Neural crest cell (in vitro differentiated cells): ENCODE measurements at places on chromosomes 11 and 22. TPM values are rescaled to one million over a fixed set of nuclear protein-coding genes. Genes with fewer than 3 reads are reported as not detected.

- DNase-seq, result no peak
Observed at GRCh38 chr22:43860126-43860525, 2.2 kb downstream of the SULT4A1 start.

DNA sequence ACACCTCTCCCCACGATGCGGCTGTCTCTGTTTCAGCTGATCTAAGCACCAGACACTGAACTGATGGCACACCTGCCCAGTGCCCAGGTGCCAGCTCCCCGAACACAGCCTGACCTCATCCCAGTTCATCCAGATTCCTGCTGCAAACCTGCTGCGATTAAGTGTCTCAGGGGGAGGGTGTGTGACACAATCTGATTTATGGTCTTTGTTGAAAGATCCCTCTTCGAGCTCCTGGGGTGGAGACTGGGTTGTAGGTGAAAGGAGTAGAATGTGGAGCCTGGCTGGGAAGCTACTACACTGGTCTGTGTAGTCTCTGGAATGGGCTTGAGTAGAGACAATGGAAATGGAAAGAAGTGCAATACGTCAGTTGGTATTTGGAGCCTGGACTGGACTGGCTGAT lies 390.3 kb downstream of the SHANK2 start:
- DNase-seq, result no peak

DNA sequence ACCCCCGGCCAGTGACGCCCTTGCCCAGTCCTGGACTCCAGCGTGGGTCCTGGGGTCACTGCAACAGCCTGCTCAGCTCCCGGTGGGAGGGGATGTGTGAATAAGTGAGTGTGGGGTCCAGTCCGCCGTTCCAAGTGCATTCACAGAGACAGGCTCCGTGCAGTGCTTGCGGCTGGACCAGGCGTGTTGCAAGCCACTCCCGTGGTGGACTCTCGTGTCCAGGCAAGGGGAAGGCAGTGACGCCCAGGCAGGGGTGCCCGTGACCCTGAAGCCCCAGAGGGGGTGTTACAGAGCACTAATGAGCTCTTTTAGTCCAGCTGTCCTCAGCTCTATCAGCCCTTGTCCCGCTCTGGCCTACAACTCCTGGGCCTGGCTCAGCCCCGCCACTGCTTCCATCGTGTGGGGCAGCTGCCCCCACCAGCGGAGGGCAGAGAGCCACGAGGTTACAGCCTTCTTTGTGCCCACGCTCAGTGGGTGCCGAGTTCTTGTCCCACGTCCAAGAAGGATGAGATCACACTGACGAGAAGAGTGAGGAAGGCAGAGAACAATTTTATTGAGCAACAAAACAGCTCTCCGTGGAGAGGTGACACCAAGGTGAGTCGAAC lies 1807.5 kb downstream of the LRRC4C start:
- no peak for DNase-seq

- no peak for DNase-seq
Observed at GRCh38 chr22:44848791-44849420, 96.5 kb downstream of the ARHGAP8 start.

The CRYBB2 gene
- total RNA-seq, result not detected in 2 replicates
